ENCODE measurements at places on chromosomes 3 and 15. TPM values are rescaled to one million over a fixed set of nuclear protein-coding genes. Genes with fewer than 3 reads are reported as not detected.

- no peak overlapping the region for H3K27ac ChIP-seq
- no peaks in the 10 kb centered on the region for H3K27me3 ChIP-seq
- no peaks in the 10 kb centered on the region for H3K4me1 ChIP-seq
- H3K36me3 ChIP-seq = no peaks in the 10 kb centered on the region
- no peak for DNase-seq
Observed at GRCh38 chr3:106281221-106281620, 412.4 kb upstream of the CBLB start.

DNA sequence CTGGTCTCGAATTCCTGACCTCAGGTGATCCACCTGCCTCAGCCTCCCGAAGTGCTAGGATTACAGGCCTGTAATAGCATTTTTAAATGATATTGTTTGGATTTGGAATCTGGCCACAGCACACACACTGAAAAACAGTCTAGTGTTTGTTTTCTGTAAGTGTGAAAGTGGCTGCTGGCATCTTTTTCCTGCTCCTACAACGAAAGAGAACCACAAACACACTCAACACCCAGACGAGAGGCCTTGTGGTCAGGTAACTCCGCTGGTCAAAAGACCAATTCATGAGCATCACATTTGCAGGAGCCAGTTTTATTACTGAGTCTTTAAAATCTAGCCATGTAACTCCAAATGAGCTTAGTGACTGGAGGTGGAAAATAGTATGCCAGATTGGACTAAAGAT, 50.2 kb downstream of the IMPG2 start:
- no peaks in the 10 kb centered on the region for H3K36me3 ChIP-seq
- H3K4me1 ChIP-seq = no peaks in the 10 kb centered on the region
- H3K27me3 ChIP-seq = no peaks in the 10 kb centered on the region
- H3K27ac ChIP-seq = no peak overlapping the region
- no peak for DNase-seq

DNA sequence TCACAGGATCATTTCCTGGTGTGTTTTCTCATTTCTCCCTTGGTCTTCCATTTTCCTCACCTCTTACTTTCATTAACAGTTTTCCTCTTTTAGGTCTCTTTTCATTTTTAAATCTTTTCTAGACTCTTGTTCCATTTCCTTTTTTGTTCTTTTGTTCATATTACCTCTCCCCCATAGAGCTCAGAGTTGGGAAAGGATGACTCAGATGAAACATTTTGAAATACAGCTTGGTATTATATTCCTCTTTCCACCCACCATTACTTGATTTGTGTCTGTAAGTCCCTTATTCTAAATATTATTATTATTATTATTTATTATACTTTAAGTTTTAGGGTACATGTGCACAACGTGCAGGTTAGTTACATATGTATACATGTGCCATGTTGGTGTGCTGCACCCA, 153.1 kb downstream of the VGLL3 start:
- H3K4me1 ChIP-seq = no peaks in the 10 kb centered on the region
- no peaks in the 10 kb centered on the region for H3K36me3 ChIP-seq
- no peak overlapping the region for H3K27ac ChIP-seq
- no peak overlapping the region for H3K4me3 ChIP-seq
- no peaks in the 10 kb centered on the region for H3K27me3 ChIP-seq
- DNase-seq = no peak

- no peak overlapping the region for H3K27ac ChIP-seq
- no peaks in the 10 kb centered on the region for H3K27me3 ChIP-seq
- H3K36me3 ChIP-seq = no peaks in the 10 kb centered on the region
- H3K4me3 ChIP-seq = no peak overlapping the region
- H3K4me1 ChIP-seq = peaks cover 8% of the 10 kb centered on the region
Observed at GRCh38 chr15:49750553-49750952, 129.7 kb downstream of the DTWD1 start.

- no peaks in the 10 kb centered on the region for H3K27me3 ChIP-seq
- peaks cover 5% of the 10 kb centered on the region for H3K36me3 ChIP-seq
- no peak for DNase-seq
- H3K4me3 ChIP-seq = no peak overlapping the region
- no peak overlapping the region for H3K27ac ChIP-seq
Observed at GRCh38 chr3:136270179-136270578, 20.0 kb downstream of the PCCB start.

DNA sequence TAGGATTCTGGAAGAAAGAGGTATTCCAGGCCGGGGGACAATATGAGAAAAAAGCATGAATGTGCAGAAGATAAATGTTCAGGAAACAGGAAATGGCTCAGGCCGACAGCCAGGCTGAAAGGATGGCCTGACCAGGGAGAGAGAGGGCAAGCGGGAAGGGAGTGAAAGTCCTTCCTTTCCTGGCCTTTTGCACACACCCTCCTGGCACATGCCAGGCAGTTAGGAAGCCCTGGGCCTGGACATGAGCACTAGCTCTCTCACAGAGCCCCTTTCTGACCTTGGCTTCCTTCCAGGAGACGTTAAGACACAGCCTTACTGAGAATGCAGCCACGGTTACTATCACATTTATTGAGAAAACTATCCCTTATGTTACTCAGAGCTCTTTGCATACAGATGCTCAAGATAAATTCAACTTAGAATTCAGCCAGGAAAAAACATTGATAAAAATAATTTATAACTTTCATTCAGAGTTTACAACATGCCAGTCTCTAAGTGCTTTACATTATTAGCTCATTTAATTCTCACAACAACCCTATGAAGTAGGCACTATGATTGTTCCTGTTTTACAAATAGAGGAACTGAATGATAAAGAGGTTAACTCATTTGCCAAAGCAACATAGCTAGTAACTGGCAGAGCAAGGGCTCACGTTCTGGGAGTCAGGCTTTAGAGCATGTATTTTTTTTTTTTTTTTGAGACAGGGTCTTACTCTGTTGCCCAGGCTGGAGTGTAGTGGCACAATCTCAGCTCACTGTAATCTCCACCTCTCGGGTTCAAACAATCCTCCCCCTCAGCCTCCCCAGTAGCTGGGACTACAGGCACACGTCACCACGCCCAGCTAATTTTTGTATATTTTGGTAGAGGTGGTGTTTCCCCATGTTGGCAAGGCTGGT, 39.4 kb upstream of the SMAD3 start:
- no peak for DNase-seq
- H3K4me3 ChIP-seq = no peak overlapping the region
- H3K27ac ChIP-seq = peak overlapping the region; percentile 45
- no peaks in the 10 kb centered on the region for H3K4me1 ChIP-seq
- no peaks in the 10 kb centered on the region for H3K36me3 ChIP-seq
- no peaks in the 10 kb centered on the region for H3K27me3 ChIP-seq

GRCh38 chr15:67089217-67090193, 24.1 kb downstream of the SMAD3 start:
- H3K4me1 ChIP-seq = peaks cover 94% of the 10 kb centered on the region
- no peaks in the 10 kb centered on the region for H3K36me3 ChIP-seq
- no peak for DNase-seq
- no peak overlapping the region for H3K4me3 ChIP-seq
- peak overlapping the region; percentile 41 for H3K27ac ChIP-seq

DNA sequence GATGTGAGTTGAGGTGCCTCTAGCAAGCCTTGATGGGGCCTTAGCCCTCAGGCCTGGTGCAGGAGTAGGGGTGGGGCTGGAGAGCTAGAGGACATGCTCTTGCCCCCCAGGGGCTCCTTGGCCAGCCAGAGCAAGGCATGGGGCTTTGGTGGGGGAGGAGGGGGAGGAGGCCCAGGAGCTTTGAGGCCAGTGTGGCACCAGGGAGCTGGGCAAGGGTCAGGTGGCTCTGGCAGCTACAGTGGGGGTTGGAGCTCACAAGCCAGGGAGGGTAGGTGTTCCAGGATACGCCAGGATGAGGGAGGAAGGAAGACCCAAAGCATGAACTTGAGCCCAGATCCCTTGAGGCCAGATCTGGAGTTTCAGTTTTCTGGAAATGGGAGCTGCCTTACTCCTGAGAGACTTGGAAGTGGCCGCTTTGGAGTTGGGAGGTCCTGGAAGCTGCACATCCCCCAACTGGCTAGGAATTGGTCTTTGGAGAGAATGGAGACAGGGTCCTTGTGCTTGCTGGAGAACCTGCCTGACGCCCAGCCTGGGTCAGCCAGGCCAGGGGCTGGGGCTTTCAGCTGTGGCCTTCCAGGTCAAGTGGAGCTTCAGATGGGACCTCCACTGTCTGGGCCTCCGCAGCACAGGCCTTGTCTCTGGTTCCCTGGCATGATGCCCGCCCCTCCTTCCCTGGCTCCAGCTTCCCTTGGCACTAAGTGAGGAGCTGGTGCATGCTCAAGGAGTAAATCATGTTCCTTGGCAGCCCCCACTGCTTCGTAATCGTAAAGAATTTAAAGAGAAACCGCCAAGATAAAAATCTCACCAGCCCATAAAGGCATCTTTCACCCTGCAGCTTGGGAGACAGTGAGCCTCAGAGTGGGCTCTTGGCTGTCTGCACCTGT, 8.7 kb downstream of the SEMA3F start:
- H3K27me3 ChIP-seq = no peaks in the 10 kb centered on the region
- H3K4me3 ChIP-seq = no peak overlapping the region
- DNase-seq = peak; percentile 82
- H3K36me3 ChIP-seq = no peaks in the 10 kb centered on the region
- H3K27ac ChIP-seq = peak overlapping the region; percentile 77
- peaks cover 96% of the 10 kb centered on the region for H3K4me1 ChIP-seq

GOLGA8J gene
- total RNA-seq = not detected

- no peak overlapping the region for H3K4me3 ChIP-seq
- H3K4me1 ChIP-seq = no peaks in the 10 kb centered on the region
- H3K27ac ChIP-seq = peak overlapping the region; percentile 82
- no peaks in the 10 kb centered on the region for H3K27me3 ChIP-seq
- DNase-seq = peak; percentile 54
- H3K36me3 ChIP-seq = no peaks in the 10 kb centered on the region
Observed at GRCh38 chr3:46663591-46664135, 29.8 kb downstream of the ALS2CL start.

GRCh38 chr3:177084616-177085015, 112.7 kb downstream of the TBL1XR1 start:
- DNase-seq = no peak
- no peaks in the 10 kb centered on the region for H3K27me3 ChIP-seq
- H3K27ac ChIP-seq = no peak overlapping the region
- H3K4me1 ChIP-seq = no peaks in the 10 kb centered on the region
- no peak overlapping the region for H3K4me3 ChIP-seq

DNA sequence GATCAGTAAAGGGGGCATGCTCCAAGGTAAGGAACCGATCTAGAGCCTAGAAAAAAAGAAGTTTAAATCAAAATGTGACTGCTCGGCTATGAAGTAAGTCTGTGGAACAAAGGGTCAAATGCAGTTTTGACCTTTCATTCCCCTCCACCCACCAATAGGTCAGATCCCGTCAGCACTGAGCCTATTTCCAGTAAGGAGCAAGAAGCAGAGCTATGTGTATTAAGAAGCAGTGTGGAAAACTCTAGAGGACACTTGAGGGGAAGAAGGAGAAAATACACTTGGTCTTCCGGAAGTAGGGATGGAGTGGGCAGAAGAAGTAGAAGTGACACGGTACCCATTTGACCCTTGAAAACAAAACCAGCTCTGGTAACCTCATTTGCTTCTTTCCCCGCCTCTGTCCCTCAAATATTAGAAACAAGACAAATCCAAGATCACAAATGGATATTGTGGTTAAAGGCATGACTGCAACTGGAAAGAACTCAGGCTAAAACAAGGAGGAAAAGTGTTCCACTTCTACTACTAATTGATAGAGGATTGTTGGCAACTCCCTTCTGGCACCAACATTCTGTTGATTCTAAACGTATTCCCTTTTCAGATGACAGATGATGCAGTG, 888.3 kb upstream of the NR2F2 start:
- H3K4me1 ChIP-seq = no peaks in the 10 kb centered on the region
- no peak overlapping the region for H3K4me3 ChIP-seq
- no peaks in the 10 kb centered on the region for H3K27me3 ChIP-seq
- DNase-seq = no peak
- H3K36me3 ChIP-seq = no peaks in the 10 kb centered on the region
- H3K27ac ChIP-seq = peak overlapping the region; percentile 22

All from right atrium auricular region (tissue), 2 donors.